ENCODE measurements at places on chromosomes 6 and 20.

- DNase-seq = no peak
- H3K27ac ChIP-seq = no peak overlapping the region
- no peaks in the 10 kb centered on the region for H3K27me3 ChIP-seq
- no peaks in the 10 kb centered on the region for H3K36me3 ChIP-seq
- no peak overlapping the region for H3K4me3 ChIP-seq
- no peaks in the 10 kb centered on the region for H3K4me1 ChIP-seq
Observed at GRCh38 chr20:41927189-41927588, 309.0 kb upstream of the CHD6 start.

DNA sequence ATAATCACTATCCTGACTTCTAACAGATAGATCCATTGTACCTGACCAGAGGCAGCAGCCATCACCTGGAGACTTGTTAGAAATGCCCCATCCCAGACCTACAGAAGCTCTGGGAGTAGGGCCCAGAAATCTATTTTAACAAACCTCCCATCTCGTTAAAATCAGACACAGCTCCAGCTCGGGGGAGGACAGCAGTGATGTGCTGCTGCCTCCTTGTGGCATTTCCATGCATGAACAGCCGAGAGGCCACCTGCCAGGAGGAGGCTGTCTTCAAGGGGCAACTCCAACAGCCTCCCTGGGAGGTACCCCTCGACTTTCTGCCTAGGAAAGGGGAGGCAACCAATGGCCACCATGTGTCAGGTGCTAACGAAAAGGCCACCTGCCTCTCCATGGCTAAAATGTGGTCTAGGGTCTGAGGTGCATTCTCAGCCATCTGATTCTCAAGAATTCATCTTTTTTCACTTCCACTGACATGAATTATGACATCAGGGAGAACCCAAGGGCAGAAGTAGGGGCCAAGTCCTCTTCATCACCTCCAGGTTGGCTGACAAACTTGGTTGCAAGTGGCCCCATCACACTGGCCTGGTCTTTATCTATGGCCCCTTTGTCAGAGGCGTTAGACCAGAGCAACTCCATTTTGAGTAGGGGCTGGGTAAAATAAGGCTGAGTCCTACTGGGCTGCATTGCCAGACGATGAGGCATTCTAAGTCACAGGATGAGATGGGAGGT lies 12.2 kb upstream of the KCNK15 start:
- peaks cover 3% of the 10 kb centered on the region for H3K4me1 ChIP-seq
- H3K4me3 ChIP-seq = no peak overlapping the region
- DNase-seq = peak; percentile 83
- no peaks in the 10 kb centered on the region for H3K27me3 ChIP-seq
- no peak overlapping the region for H3K27ac ChIP-seq

- H3K4me3 ChIP-seq = peak within 1 kb of the TSS; percentile 75
- DNase-seq = no peak
- H3K36me3 ChIP-seq = no peaks in the 10 kb centered on the region
- no peaks in the 10 kb centered on the region for H3K4me1 ChIP-seq
- peak within 1 kb of the TSS; percentile 7 for H3K27ac ChIP-seq
Observed at GRCh38 chr20:64080013-64080812, at the start of gene OPRL1. Gene OPRL1 (plus strand): TSS chr20:64080082. CDS start chr20:64092721, 12,639 bp downstream.

DNA sequence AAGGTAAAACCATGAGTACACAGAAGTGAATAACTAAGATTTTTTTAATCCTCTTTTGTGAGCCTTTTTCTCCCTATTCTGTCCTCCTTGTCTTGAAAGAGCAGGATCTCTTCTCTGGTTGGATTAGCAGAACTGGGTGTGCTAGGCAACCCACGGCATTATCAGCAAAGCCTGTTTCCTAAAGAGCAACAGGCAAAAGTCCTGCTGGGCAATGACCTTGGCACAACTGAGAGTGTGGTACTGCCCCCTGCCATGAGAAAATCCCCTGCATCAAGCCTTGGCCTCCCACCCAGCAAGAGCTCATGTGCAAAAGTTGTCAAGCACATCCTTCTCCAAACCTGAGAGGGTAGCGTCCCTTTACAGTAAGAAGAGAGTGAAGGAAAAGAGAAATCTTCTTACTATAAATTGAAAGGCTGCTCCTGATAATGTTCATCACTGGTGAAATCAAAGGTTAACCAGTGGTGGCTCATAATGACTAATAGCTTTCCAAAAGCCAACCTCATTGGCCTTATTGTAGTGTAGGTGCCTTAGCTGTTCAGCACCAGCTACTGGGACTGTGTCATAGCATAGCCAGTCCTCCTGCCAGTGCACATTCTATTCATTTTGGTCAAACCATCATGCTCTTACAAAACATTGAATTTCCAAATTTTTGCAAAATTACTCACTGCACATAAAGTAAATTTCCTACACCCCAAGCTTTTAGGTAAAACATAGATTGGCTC lies 17.1 kb downstream of the KIF6 start:
- no peaks in the 10 kb centered on the region for H3K27me3 ChIP-seq
- H3K4me1 ChIP-seq = no peaks in the 10 kb centered on the region
- H3K4me3 ChIP-seq = no peak overlapping the region
- peak; percentile 22 for DNase-seq

DNA sequence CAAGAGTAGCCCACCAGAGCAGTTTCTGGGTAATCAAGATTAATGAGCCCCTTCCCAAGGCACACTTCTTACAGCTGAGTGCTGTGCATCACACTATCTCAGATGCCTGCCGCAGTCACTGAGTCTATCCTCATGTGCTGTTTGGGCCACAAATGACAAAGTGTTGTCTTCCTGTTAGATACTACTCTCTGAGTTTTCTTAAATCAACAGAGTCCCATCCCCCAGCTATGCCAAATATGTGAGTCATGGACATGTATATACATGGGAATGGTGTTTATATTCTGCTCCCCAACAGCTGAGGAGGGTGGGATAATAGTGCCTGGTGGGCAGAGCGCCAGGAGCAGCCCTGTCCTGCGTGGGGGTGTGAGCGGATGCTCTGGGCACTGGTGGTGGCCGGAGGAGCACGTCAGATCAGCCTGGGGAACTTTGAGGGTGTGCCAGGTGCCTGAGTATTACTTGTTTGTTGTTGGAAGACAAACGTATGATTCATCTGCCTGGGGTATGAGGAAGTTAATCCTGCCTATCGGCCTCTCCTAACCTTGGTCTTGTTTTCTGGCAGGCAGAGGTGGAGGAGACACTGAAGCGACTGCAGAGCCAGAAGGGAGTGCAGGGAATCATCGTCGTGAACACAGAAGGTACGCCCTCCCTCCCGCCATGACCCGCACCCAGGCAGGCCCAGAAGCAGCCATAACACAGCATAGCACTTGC lies 9.6 kb downstream of the DYNLRB1 start:
- no peaks in the 10 kb centered on the region for H3K27me3 ChIP-seq
- peaks cover 8% of the 10 kb centered on the region for H3K36me3 ChIP-seq
- H3K4me1 ChIP-seq = no peaks in the 10 kb centered on the region
- no peak overlapping the region for H3K4me3 ChIP-seq
- peak; percentile 51 for DNase-seq

DNA sequence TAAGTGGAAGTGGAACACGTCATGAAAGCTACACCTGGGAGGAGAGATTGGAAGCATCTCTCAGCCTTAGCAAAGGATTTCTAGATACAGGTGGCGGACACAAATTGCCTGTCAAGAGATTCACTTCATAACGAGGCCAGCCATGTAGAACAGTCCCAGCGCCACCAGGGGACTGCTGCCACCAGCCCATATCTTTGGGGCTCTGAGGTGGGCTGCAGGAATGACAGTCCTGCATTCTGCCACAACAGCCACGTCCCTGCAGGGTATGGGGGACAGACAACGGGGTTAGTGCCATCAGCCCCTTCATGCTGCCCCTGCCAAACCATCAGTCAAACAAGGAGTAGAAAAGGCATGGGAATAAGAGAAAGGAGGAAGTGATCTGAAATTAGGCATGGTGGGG lies 81.2 kb upstream of the SASH1 start:
- no peak overlapping the region for H3K4me3 ChIP-seq
- no peaks in the 10 kb centered on the region for H3K4me1 ChIP-seq
- no peak overlapping the region for H3K27ac ChIP-seq
- no peaks in the 10 kb centered on the region for H3K27me3 ChIP-seq
- H3K36me3 ChIP-seq = no peaks in the 10 kb centered on the region

- no peaks in the 10 kb centered on the region for H3K27me3 ChIP-seq
- no peaks in the 10 kb centered on the region for H3K36me3 ChIP-seq
- peak overlapping the region; percentile 97 for H3K4me3 ChIP-seq
- H3K4me1 ChIP-seq = no peaks in the 10 kb centered on the region
- peak; percentile 61 for DNase-seq
Observed at GRCh38 chr6:24720131-24720603, 1.2 kb upstream of the C6orf62 start.

DNA sequence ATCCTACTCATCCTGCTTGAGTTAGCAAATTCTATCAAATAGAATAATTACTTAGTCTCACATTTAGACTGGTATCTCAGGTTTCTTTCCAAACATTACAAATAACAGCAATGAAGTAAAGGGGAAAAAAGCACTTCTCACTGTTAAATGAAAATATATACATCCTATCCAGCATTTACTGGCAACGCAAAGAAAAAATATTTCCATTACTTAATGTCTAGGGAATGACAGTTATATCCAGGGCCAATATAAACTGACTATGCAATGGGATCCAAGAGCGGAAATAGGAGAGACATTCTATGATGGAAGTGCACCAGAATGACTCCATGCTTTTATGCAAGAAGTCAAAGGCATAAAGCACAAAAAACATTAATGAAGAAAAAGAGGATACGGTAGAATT lies 60.3 kb downstream of the ME1 start:
- no peak overlapping the region for H3K4me3 ChIP-seq
- no peak for DNase-seq
- no peaks in the 10 kb centered on the region for H3K4me1 ChIP-seq
- H3K36me3 ChIP-seq = no peaks in the 10 kb centered on the region
- H3K27ac ChIP-seq = no peak overlapping the region

- H3K27me3 ChIP-seq = no peaks in the 10 kb centered on the region
- no peak overlapping the region for H3K4me3 ChIP-seq
- no peak for DNase-seq
- no peaks in the 10 kb centered on the region for H3K36me3 ChIP-seq
- H3K4me1 ChIP-seq = peaks cover 14% of the 10 kb centered on the region
Observed at GRCh38 chr6:13431059-13431656, 56.2 kb downstream of the GFOD1 start.

DNA sequence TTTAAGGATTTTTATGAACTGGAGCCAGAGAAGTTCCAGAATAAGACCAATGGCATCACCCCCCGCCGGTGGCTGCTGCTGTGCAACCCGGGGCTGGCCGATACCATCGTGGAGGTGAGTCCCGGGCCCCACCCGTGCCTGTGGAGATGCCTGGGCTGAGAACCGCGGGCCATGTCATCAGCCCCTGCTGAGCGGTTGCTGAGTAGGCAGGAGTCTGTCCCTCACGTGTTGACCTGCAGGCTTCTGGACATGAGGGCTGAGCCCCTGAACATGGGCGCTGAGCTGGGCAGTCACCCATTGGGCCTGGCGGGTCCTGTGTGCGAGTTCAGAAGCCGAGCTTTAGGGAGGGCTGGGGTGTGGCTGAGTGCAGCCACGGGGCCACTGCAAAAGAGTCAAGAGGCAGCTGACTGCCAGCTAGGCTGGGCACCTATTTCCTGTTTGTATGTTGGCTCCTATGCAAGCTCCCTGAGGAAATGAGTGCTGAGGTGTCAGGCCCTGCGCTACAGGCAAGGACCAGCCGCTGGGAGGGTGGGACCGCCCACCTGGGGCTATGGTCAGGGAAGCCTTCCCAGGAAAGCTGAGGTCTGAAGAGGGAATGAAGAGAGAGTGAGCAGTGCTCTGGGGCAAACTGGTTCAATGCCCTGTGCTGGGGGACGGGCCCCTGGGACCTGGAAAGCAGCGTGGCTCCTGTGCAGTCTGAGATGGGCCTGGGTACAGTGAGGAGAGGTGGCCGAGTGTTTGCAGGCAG lies 34.3 kb downstream of the PYGB start:
- peaks cover 13% of the 10 kb centered on the region for H3K36me3 ChIP-seq
- no peak for DNase-seq
- H3K27me3 ChIP-seq = no peaks in the 10 kb centered on the region
- H3K4me1 ChIP-seq = no peaks in the 10 kb centered on the region

- no peak for DNase-seq
- H3K4me3 ChIP-seq = no peak overlapping the region
- H3K27me3 ChIP-seq = no peaks in the 10 kb centered on the region
- H3K36me3 ChIP-seq = no peaks in the 10 kb centered on the region
- no peak overlapping the region for H3K27ac ChIP-seq
Observed at GRCh38 chr20:25364879-25365699, 25.5 kb downstream of the ABHD12 start.

- H3K27ac ChIP-seq = no peak overlapping the region
- H3K27me3 ChIP-seq = peaks cover 7% of the 10 kb centered on the region
Observed at GRCh38 chr6:165800337-165800736, 137.3 kb upstream of the PDE10A start.

DNA sequence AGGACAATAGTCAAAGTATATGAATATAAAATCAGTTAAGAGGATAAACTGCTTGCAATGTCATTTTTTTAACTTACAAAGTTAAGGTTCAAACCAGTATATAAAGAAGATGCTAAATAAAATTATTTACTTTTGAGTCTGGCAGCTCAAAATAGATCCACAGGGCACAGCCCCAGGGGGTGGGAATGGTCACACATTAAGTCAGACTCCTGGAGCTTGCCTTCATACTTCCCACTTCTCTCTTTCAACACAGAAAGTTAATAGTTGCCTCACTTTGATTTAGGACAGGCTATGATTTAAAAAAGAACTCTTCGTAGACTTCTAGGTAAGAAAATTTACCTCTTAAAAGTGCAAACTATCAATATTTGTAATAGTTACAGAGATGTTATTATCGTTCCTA lies 158.3 kb upstream of the RUNX2 start:
- H3K27me3 ChIP-seq = no peaks in the 10 kb centered on the region
- peak; percentile 46 for DNase-seq
- no peak overlapping the region for H3K4me3 ChIP-seq
- H3K27ac ChIP-seq = no peak overlapping the region

DNA sequence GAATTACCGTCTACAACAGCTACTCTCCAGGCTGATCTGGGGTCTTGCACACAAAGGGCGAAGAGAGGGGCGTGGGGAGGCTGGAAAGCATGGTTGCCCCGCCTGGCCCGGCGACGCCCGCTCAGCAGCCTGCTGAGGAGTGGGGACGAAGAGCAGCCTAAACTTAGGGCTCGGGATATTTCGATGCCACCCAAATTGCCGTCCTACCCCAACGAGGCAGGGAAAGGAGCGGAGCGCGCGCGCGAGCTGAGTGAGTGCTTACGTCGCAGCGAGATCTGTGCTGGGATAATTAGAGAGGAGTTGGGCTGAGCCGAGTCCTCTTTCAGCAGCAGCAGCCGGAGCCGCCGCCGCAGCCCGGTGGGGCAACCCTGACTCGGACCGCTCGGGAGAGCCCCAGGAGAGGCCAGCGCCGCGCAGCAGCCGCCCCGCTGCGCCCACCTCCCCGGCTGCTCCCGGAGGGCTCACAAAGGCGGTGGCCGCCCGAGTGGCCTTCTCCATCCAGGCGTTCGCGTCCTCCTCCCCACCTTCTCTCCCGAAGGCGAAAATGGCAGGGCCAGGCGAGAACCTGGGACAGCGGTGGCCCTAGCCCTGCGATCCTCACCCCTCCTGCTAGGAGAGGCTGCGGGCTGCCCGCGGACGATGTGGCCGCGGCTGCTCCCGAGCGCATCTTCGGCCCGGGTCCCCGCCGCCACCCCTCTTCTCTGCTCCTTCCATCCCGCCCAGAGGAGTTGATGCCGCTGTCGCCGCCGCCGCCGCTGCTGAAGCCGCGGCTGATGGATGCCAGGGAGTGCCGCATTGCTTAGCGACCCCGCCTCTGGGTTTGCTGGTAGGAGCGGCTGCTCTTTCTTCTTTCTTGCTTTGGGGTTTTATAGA lies at the start of gene CLVS2:
Gene CLVS2, plus strand, starts transcription at position 315 of the 873 bp plus-strand sequence. CDS start 1,543 bp downstream, outside the sequence.
- no peaks in the 10 kb centered on the region for H3K36me3 ChIP-seq
- H3K4me3 ChIP-seq = peak within 1 kb of the TSS; percentile 70
- peak; percentile 85 for DNase-seq
- peaks cover 2% of the 10 kb centered on the region for H3K27me3 ChIP-seq
- no peaks in the 10 kb centered on the region for H3K4me1 ChIP-seq

Data from mesendoderm (in vitro differentiated cells).